ENCODE measurements at places on chromosomes 11 and 22.
A peak's percentile ranks its signal among the peaks of the same experiment; 100 is the strongest.

DNA sequence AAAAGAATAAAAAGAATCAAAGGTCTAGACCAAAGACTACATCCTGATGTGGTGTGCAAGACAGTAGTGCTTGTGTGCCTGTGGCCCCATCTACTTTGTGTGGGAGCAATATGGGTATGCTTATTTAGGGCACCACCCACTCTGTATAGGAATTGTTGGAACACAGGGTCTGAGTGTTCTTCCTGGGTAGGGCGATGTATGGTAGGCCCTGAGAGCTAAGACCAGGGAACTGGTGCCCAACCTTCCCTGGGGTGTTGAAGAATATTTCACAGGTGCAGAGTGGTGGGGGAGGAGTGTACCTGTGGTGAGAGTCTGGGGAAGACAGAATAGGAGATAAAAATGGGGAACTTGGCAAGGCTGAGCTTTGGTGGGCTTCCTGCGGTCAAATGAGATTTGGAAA is 41.9 kb downstream of the MICAL2 start:
- peak; percentile 29 for DNase-seq

DNA sequence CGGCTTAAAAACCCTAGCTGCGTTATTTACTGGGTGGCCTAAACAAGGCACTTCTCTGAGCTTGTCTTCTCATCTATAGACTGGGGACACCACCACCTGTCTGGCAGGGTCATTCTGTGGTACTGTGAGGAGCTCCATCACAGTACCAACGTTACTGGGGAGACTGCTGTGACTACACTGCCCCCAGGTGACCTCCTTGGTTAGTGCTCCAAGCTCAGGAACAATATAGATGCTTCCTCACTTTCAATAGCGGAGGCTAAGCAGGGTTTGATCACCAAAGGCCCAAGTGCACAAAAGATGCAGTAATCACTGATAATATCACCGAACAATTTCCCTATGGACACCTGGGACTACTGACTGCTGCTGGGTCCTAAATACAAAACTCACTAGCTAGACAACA is 18.8 kb downstream of the PRPF19 start:
- peak; percentile 88 for DNase-seq

- no peak for DNase-seq
These were observed 1251.9 kb downstream of the BRD1 start for GRCh38 chr22:48575618-48576332.

DNA sequence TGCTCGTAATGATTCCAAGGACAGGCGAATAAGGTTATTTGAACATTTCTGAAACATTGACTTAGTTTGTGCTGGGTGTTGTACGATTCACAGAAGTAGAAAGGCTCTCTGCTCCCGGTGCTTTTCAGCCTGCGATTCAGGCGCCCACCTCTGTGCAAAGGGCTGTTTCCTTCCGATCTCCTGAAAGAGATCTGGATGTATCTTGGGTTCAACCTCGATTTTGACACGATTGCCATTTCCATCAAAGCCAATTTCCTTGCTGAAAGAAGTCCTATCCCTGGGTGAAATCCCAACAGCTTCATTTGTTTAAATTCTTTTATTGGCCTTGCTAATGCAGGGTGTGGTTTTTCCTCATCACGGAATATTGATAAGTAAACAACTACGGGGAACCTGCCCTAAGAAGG is 1.1 kb upstream of the ZC3H12C start:
- DNase-seq, result no peak

GRCh38 chr11:73295241-73295995 is 12.7 kb upstream of the ARHGEF17 start:
- peak; percentile 87 for DNase-seq

GRCh38 chr11:59728913-59729312 is 15.3 kb upstream of the OR10V1 start:
- peak; percentile 42 for DNase-seq

DNA sequence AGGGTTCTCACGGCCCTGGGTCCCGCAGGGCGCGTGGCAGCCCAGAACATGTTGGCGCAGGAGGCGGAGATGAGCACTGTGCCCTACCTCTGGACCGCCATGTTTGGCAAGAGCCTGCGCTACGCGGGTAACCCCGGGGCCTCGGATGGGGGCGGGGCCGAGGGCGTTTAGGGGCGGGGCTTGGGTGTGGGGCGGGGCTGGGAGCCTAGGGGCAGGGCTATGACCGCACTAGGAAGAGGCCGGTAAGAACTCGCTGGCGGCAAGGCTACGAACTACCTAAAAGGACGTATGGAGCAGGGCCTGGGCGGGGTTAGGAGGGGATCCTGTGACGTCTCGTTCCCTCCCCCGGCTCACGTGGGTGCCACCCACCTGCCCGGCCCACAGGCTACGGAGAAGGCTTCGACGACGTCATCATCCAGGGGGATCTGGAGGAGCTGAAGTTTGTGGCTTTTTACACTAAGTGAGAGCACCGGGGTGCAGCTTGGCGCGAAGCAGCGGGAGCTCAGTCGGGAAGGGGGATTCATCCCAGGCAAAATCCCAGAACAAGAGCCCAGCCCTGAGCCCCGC is 2.8 kb upstream of the LZTR1 start:
- peak; percentile 97 for DNase-seq

DNA sequence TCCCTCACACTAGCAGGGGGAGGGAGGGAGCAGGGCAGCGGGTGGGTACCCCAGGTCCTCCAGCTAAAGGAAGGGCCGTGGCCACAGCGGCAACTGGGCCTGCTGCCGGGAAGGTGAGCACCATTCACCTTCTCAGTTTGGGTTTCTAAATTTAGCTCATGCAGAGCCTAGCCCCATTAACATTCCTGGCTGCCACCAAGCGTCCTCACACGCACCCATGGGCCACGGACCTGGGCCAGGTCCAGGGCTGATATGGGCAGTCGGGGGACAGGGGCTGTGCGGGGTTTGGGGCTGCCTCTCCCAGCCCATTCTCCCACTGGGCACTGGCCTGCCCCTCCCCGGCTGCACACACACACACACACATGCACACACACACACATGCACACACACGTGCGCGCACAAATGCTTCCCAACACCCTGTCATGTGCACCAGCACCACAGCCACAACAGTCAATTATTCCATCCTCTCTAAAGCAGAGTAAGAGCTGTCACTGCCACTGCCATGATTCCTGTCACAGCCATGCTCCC is 28.7 kb downstream of the SYT7 start:
- DNase-seq, result no peak

GRCh38 chr11:49432242-49432848 is 223.9 kb upstream of the FOLH1 start:
- no peak for DNase-seq

GRCh38 chr11:46006418-46007070 is 84.1 kb downstream of the LARGE2 start:
- peak; percentile 93 for DNase-seq

DNA sequence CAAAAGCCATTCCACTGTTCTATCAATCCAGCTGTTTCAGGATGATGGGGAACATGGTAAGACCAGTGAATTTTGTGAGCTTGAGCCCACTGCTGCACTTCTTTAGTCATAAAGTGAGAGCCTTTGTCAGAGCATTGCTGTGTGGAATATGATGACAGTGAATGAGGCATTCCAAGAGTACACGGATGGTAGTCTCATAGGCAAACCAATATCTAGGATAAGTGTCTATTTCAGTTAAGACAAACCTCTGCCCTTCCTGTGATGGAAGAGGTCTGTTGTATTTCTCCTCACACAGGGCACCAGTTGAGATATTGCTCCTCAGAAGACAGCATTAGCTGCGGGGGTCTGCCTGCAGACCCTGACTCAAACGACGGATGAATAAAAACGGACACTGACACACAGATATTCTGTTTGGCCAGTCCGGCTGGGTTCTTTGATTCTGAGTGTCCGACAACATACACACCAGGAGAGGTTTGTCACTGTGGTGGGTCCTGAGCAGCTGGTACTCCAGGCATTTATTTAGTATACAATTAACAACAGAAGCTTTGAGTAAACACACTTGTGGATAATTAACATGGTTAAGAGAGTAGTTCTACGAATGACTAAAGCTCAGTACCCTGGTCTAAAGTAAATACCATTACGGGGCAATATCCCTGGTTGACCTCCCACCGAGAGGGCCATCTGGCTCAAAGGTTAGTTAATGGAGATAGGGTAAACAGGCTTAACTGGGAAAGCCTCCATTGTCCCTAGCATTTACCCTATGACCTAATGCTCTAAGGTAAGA is 121.7 kb downstream of the ZNF280B start:
- no peak for DNase-seq

DNA sequence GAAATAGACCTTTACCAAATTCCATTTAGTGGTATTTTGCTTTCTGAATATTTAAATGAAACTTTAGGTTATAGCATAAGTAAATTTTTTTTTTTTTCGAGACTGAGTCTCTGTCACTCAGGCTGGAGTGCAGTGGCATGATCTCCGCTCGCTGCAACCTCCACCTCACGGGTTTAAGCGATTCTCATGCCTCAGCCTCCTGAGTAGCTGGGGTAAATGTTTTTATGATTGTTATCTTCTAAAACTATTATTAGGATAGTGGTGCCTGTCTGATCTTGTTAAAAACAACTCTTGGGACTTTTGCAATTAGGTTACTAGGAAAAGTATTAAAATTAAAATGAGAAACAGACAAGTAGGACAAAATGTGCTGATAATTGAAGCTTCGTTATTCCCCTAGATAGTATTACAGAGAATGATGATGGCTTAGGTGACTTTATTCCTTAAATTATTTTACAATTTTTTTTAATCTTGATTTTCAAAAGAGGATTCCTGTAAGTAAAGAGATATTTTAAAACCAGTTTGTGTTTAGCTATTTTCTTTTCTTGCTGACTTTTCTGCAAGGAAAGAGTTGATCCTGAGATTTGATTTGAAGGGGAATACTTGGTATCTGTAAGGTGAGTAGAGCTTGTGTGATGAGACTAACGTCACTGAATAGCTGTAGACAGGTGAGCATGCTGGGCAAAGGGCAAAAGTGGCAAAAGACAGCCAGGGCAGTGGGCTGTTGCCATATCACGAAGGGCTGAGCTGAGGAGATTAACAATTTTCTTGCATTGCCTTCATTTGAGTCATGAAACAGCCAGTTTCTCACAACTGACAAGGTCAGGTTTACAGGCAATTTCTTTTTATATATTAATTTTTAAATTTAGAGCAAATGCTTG is 20.8 kb downstream of the CRKL start:
- no peak for DNase-seq

GRCh38 chr11:73139476-73140198 is 2.5 kb downstream of the FCHSD2 start:
- no peak for DNase-seq

DNA sequence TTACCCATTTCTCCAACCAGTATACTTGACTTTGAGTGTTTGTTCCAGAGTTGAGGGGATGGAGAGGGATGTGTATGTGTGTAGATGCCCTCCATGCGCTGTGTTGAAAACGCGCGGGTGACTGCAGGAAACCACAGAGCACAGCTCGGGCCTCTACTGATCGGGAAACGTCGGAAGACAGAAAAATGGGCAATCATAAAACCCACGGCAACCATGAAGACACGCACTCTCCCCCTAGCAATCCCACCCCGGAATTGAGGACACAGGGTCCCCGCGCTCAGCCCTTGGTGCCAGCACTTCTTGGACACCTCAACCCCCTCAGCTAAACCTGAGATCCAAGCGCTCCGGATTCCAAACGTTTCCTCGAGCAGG is 251 bp upstream of the UQCC3 start:
- DNase-seq, result no peak

- no peak for DNase-seq
These were observed 34.9 kb downstream of the WBP2NL start for GRCh38 chr22:42033263-42034181.

DNA sequence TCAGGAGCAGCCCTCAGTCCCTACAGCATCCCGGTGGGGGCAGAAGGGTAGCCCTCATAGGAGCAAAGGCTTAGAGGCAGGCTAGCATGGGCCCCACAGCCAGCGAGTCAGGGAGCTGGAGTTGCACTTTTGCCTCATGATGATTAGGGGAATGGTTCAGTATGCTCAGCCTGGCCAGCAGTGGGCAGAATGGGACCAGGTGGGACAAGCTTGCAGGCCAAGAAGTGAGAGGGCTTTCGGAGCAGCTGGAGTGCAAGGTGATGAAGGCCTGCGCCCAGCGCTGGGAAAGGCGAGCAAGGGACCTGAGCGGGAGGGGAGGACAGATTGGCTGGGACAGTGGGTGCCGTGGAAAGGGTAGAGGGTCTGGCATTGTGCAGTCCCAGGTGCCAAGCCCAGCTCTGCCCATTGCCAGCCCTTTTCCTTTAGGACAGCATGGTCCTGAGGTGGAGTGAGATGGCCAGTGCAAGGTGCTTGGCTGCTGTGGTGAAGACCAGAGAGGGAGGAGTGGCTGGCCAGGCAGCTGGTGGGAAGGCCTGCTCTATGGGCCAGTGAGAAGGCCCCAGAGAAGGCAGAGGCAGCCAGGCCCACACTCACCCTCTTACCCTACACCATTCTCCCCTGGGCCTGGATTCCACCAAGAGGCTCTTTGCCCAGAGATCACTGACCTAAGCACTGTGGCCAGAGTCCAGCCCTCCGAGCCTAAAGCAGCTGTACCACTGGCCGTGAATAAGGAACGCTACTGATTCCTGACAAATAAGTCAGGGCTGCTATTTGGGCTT is 47.9 kb upstream of the SUSD2 start:
- no peak for DNase-seq

DNA sequence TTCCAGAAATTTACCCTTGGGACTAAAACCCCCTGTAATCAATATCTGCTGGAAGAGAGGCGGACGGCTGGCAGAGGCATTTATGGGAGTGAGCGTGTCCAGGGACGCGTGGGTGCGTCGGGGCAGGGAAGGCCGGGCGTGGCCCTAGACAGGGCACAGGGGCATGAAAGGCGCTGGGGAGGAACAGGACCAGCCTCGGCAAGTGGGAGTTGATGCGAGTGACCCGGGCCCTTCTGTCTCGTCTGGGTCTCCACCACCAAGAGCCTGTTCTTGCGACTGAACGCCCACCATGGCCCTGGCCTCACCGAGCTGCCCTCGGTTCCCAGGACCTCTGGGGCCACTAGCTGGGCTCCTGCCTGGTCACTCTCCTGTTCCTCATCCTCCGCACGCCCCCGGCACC is 17.5 kb downstream of the OSBPL5 start:
- DNase-seq, result no peak

DNA sequence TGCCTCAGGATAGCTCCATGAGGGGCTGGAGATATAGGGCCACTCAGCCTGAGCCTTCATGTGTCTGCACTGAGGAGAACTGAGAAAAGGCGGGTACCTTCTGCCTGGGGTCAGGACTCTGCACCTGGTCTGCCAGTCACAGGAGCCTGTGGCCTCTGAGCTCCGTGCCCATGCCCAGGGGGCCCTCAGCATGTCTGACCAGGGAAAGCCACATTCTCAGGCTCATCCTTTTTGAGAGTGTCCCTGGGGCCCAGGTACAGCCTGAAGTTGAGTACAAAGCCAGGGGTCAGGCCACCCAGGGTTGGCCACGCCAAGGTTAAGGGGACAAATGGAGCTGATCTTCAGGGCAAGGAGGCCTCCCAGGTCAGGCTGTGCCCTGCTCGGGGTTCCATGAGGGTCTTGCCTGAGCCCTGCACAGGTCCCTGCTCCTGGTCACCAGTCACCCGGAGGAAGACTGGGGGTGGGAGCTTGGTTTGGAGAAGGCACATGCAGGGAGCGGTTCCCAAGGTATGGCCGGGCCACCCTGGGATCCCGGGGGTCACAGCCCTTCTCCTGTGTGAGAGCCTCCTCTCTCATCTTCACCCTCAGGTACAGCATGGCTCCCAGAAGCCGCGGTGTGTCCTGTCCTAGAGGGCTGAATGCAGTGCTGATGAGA is 6.0 kb downstream of the DENND6B start:
- no peak for DNase-seq

- peak; percentile 85 for DNase-seq
These were observed 20.8 kb upstream of the LMO2 start for GRCh38 chr11:33912405-33913361.

GRCh38 chr11:75514596-75514995 is 11.1 kb downstream of the GDPD5 start:
- DNase-seq, result no peak
